Mesendoderm (in vitro differentiated cells): ENCODE measurements at places on chromosomes 5 and 9.

DNA sequence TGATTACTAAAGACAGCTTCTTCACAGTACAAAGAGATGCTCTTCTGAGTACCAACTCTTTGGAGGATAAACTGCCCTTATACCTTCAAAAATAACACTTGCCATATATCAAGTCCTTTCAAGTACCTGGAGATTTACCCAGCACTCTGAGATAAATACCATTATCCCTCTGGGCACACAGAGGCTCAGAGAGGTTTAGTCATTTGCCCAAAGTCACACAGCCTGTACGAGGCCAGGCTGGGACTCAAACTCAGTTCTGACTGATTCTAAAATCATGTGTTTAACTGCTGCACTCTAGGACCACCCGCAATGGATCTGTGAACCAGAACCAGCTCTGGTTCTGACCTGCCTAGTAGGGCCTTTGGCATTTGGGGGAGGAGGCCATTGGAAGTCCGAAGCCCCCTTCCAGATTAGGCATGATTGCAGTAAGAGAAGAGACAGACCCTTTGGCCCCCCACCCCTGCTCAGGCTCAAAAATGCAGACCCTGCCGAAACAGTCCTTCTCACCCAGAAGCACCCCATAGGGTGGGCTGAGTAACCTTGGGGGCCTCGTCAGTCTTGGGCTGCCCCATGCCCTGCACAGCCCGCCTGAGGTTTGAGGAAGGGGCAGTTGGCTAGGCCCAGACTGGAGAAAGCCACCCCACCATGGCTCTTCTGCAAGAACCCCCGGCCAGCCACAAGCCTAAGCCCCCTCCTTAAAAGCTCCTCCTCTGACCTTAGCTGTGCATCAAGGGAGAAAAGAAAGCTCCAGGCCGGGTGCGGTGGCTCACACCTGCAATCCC is 32.8 kb upstream of the IL17B start:
- no peak for DNase-seq

- DNase-seq, result peak; percentile 55
These were observed 694 bp upstream of the PLAA start for GRCh38 chr9:26947736-26948135.

- DNase-seq, result no peak
These were observed 3.7 kb upstream of the UCK1 start for GRCh38 chr9:131534721-131535237.

DNA sequence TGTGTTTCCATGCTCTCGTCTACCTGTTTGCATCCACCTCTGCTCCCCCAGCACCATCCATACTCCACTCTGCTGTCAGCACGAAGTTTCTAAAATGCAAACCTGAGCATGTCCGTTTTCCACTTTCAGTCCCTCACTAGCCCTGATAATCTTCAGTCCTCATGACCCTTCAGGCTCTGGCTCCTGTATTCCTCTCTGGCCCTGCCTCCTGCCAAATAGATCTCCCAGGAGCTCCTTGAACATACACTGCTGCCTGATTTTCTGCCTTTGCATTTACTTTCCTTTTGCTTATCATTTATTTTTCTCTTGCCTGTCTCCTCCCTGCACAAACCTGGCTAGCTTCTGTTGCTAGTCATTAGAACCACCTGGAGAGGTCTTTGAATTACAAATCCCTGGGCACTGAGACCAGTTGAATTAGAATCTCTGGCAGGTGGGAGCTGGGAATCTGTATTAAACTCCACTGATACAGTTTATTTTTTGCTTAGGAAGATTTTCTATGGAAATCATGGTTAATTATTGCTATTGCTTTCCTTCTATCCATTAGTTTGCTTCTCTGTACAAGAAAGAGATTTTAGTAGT is 18.5 kb downstream of the ARHGEF28 start:
- DNase-seq, result no peak

DNA sequence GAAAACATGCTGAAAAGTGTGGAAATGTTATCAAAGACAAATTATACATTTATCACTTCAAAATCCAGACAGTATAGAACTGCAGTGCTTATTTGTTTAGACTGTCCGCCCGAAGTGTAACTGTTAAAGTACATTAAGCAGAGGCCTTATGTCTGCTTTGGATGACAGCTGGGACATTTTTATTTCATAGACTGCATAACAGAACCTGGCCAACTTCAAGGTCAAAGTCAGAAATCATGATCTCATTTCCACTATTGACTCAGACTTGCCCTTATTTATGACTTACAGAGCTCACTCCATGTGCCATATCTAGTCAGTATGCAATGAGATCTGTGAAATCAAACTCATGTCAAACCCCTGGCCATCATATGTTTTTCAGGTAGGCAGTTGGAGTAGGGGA is 87.7 kb downstream of the RAB3C start:
- DNase-seq, result no peak

GRCh38 chr5:173802670-173803165 is 85.4 kb upstream of the CPEB4 start:
- DNase-seq, result peak; percentile 19

- DNase-seq, result peak; percentile 96
These were observed 49.2 kb downstream of the USP20 start for GRCh38 chr9:129884220-129885017.

GRCh38 chr5:42985129-42986037 is 54.7 kb downstream of the ANXA2R start:
- DNase-seq, result no peak

- DNase-seq, result peak; percentile 70
These were observed 168.8 kb upstream of the POC5 start for GRCh38 chr5:75885849-75886596.

- DNase-seq, result peak; percentile 65
These were observed 311.2 kb downstream of the TRIM32 start for GRCh38 chr9:116998305-116998704.
